ENCODE measurements at places on chromosomes 7 and 10. TPM values are rescaled to one million over a fixed set of nuclear protein-coding genes. Genes with fewer than 3 reads are reported as not detected.

DNA sequence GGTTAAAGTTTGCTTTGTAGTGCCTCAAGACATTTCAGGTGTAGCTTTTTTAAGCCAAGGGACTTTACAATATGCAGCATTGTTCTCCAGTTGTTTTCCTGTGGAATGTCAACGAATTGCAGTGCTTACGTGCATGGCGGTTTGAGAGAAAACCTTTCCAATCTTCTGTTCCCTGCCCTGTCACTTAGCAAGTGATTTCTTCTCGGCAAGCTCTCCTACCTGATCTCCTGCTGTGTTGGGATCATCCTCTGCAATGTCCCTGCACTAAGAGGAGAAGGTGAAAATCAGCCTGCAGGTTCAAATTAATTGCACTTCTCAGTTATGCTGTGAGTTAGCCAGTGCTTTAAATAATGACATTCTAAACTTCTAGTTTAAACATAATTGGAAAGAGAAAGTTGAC lies 197.6 kb upstream of the FZD1 start:
- DNase-seq, result no peak

DNA sequence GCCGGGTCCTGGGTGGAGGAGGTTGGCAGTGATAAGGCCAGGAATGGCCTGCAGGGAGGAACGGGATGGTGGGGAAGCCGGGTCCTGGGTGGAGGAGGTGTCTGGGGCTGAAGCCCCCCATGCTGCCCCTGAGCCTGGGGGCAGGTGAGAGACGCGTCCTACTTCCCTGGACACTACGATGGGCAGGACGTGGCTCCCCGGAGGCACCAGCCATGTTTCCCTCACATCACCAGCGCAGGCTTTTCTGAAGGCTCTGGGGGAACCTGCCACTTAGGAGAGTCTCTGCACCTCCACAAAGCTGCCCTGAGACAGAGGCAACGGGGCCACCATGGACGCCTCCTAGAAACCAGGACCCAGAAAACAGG lies 324.8 kb downstream of the DNAJB6 start:
- no peak for DNase-seq

GRCh38 chr10:67669978-67670377 lies 26.0 kb downstream of the CTNNA3 start:
- no peak for DNase-seq

The TLX1 gene
- total RNA-seq, result not detected

The CPED1 gene
- 0.17 TPM for total RNA-seq
